ENCODE measurements at places on chromosomes 5 and 9.

DNA sequence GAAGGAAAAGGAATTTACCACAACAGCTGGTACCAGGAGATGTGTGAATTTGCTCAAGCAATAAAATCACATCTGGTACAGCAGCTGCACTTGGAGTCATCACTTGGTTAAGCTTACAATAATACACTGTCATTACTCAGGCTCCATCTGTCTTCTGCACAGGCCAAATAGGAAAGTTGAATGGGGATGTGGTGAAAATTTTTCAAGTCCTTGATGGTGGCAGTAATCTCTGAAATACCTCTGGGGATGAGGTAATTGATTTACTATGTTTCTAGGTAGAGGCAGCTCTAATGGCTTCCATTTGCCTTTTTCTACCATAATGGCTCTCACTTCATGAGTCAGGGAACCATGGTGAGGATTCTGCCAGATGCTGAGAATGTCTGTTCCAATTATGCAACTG is 206.8 kb upstream of the ATP10B start:
- no peak for DNase-seq

GRCh38 chr5:116935561-116936162 is 361.0 kb upstream of the SEMA6A start:
- no peak for DNase-seq

DNA sequence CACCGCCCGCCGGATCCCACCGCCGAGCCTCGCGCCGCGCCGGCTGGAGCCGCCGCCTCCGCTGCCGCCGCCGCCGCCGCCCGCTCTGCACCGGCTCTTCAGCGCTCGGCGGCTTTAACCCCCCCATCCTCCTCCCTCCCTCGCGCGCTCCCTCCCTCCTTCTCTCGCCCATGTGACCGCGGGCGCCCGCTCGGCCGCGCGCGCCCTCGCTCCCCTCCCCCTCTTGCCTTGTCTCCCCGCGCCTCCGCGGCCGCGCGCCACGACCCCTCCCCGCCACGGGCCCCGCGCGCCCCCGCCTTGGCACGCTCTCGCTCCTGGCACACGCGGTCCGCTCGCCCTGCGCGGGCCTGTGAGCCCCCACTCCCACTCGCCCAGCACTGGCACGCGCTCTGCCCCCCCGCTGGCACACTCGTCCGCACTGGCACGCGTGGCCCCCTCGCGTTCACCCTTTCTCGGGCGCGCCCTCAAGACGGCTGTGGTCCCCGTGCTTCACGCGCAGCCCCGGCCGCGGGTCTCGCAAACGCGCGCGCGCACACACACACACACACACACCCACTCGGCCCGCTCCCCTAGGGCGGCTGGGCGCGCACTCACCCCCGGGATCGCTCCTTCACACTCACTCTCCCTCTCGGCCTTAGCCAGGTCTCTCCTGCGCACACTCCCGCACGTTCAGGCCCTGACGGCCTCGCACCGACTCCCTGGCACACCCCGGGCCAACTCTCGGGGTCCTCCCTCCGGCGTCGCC is at the start of gene CNTFR:
TSS of gene CNTFR (minus strand) at position 89 of the 745 bp plus-strand sequence. CDS start 20,743 bp downstream, outside the sequence.
- DNase-seq: peak; percentile 26

- no peak for DNase-seq
Observed at GRCh38 chr9:35517131-35517530, 27.2 kb downstream of the RUSC2 start.

GRCh38 chr5:77636641-77637169 is 1.8 kb downstream of the OTP start:
- no peak for DNase-seq

DNA sequence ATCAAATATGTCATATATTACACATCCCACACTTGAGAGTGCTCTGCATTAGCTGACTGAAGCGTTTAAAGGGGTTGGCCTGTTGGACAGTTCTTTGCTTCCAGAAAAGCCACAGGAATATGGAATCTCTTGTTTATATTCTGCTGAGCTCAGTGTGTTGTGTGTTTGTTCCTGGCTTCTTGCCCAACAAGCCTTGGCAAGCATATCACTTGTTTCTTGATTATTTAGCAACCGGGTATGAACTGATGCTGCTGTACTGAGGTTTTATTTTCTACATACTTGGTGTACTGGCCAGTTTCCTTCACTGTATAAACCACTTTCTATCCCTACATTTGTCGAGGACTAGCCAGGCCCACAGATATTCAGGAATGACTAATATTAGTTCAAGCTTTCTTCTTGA is 378.9 kb downstream of the KCTD16 start:
- no peak for DNase-seq
